ENCODE measurements at places on chromosomes 4 and X. TPM values are rescaled to one million over a fixed set of nuclear protein-coding genes. Genes with fewer than 3 reads are reported as not detected.

ENAM gene
- 0.09 TPM for total RNA-seq

USP26 gene
- not detected for total RNA-seq

AFF2 gene
- 8.4 TPM for total RNA-seq

GLRB gene
- 11.9 TPM for total RNA-seq

ZFP42 gene
- total RNA-seq: 5.5 TPM

- no peak for DNase-seq
Observed at GRCh38 chr4:3031357-3032082, 42.8 kb downstream of the HTT-AS start.

DNA sequence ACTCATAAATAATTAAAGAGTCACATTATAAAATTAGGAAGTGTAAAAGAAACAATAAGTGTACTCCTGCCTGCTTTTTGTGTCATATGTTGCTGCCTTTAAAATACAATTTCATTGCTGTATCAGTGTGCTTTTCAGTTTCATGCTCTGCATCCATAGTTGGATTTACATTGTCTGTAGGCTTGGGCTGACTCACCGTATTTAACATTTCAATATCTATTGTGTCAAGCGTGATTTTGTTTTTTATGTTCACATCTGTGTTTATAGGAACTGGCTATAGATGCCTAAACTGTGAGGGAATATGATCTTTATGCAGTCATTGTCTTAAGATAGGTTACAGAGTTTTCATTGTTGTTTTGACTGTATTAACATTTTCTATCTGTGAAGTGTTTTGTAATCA is 18.1 kb downstream of the CCSER1 start:
- no peak for DNase-seq

- DNase-seq: no peak
Observed at GRCh38 chr4:63717384-63717783, 691.9 kb downstream of the TECRL start.

DNA sequence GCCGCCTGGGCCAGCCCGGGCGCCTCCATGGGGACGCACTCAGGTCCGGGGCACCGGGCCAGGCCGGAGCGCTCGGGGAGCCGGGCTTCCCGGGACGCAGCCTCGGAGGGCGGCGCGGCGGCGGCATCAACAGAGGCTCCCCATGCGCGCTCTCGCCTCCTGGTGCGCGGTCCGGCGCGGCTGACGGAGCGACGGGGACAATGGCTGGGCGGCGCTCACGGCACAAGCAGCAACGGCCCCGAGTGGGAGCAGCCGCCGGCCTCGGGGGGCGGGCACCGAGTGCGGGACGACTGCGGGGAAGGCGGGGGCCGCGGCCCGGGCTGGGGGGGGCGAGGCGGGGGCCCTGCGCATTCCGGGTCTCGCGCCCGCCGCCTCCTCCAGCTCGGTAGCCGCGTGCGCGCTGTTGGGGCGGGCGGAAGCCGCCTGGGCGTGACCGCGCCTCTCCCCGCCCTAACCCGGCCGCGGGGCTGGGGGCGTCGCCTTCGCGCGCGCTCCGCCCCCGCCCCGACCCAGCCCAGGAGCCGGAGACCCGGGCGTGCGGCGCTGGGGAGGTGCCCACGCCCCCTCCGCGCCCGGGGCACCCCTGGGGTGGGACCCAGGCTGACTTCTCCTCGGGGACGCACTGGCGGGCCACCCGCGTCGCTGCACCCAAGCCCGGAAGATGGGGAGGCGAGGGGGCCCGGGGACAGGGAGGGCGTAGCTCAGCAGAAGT is at the start of gene PRKX:
Gene PRKX (minus strand): TSS at position 425 of the 712 bp plus-strand sequence. CDS start 396 bp downstream, at position 29.
- peak; percentile 61 for DNase-seq

DNA sequence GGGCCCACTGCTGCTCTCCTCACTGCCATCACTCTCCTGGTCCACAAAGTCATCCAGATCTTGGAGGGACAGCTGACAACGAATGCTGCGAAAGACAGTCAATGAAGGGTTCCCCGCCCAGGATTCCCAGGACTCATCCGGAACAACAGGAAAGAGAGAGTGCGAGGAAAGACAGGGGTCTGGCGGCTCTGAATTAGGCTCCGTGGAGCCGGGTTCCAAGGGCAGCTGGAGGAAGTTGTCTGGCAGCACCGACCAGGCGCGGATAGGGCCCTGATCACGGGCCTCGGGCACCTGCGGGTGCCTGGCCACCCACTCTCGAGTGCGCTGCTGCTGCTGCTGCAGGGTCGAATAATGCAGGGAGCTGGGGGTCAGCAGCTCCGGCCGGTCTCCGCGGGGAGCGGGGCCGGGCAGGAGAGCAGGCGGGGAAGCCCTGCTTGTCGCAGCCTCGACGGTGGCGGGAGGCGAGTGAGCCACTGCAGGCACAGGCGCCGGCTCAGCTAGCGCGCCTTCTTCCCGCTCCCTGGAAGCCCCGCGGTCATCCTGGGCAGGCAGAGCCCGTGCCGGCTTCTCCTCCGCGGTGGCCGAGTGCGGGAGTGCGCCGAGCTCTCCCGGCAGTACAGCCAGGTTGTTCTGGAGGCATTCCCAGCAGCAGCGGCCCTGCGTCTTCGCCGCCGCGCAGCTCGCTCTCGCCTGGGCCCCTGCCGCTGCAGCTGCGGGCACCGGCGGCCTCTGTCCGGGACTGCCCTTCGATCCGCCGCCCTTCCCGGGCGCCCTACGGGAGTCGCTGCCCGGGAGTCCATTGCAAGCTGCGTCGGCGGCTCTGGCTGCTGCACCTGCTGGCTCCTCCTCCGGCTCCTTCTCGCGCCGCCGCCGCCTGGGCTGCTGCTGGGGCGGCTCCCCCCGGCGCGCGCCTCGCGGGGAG is 1.1 kb downstream of the SOWAHB start:
- DNase-seq: peak; percentile 40

GRCh38 chr4:21819086-21819485 is 129.5 kb downstream of the KCNIP4 start:
- no peak for DNase-seq

DNA sequence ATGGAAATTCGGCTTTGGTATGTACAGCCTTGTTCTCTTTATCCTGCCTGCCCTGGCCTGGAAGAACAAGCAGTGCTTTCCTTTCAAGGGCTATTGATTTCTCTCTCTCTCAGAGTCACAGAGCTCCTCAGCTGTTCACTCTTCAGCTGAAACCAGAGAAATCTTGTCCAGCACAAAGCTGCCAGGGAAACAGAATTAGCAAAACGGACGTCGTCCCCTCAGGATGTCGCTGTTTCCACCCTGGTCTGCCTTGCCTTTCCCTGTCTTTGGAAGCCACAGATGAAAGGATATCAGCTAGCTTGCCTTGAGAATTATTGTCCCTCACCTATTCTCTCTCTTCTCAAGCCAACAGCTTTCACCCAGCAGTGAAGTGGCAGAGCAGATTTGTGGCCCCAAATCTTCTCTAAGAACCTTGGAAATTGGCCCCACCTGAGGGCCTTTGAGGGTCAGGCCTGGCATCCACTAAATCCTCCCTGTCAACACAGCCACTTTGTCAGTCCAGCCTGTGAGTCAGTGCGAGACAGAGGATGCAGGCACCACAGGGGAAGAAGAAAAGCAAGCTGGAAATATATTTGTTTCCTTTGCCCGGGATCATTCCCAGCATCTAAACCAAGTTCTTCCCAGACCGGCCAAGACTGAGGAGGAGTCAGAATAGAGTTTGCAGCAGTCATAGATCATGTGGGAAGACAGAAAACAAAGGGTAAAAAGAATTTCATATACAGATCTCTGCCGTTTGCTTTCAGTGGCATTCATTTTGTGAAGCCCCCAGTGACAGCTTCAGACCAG is 63.8 kb upstream of the MTM1 start:
- DNase-seq: no peak
